Esophagus mucosa (tissue), 1 donor: ENCODE measurements at places on chromosomes 13 and 19.

DNA sequence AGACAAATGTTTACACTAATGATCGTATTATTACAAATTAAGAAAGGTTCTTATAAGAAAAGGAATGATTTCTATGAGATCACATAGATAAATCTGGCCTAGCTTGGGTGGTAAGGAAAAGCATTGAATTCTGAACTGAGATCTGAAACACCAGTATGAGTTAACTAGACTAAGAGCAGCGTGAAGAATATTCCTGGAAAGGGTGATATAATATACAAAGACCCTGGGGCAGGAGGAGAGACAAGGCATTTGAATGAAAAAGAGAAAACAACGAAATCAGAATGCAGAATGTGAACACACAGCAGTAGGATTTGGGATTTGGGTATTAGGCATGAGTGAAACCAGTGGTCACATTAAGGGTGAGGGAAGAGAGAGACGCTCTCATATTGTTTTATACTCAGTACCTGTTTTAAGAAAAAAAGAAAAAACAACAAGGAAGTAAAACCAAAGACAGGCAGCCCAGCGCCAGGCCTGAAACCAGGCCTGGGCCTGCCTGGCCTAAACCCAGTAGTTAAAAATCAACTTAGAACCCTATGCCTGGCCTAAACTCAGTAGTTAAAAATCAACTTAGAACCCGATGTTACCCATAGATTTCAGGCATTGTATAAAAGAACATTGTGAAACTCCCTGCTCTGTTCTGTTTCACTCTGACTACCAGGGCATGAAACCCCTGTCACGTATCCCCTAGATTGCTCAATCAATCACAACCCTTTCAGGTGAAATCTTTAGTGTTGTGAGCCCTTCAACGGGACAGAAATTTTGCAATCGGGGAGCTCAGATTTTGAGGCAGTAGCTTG lies 287.1 kb downstream of the ITGBL1 start:
- ATAC-seq: no peak

DNA sequence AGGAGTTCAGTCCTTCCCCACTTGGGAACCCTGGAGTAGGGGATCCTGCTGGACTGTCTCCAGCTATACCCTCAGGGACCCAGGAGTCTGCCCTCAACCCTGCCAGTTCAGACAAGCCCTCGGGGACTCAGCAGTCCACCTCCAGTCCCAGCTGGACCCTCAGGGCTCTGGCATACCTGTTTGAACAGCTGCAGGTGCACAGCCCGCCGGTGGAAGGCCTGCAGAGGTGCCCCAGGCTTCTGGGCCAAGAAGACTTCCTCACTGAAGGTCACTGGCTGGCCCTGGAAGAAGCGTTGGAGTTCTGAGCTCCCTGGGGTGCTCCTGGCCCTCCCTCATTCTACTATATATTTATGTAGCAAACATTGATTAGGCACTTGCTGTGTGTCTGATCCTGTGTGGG lies 8.6 kb downstream of the CRB3 start:
- ATAC-seq: no peak

- ATAC-seq: no peak
Measured at GRCh38 chr13:109361562-109362289, 424.7 kb downstream of the IRS2 start.

DNA sequence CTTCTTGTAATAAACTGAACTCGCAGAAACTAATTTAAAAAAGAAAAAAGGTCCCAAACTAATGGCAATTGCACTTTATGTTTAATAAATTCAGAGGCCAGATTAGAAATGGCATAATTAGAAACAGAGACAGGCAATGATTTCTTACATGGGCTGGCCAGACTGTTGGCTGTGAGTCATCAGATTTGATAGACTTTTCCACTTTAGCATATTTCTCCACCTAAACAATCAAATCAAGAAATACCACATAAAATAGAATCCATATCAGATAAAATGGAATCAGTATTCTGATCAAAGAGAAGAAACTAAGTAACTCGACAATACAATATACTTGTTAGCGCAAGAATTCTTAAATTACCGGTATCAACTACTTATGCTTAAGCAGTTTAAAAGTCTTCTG lies 29.0 kb downstream of the EXOSC8 start:
- no peak for ATAC-seq

GRCh38 chr13:112053744-112054615 lies 13.0 kb upstream of the SOX1 start:
- no peak for ATAC-seq

- ATAC-seq: no peak
Measured at GRCh38 chr13:21625366-21625765, 21.4 kb upstream of the MICU2 start.

DNA sequence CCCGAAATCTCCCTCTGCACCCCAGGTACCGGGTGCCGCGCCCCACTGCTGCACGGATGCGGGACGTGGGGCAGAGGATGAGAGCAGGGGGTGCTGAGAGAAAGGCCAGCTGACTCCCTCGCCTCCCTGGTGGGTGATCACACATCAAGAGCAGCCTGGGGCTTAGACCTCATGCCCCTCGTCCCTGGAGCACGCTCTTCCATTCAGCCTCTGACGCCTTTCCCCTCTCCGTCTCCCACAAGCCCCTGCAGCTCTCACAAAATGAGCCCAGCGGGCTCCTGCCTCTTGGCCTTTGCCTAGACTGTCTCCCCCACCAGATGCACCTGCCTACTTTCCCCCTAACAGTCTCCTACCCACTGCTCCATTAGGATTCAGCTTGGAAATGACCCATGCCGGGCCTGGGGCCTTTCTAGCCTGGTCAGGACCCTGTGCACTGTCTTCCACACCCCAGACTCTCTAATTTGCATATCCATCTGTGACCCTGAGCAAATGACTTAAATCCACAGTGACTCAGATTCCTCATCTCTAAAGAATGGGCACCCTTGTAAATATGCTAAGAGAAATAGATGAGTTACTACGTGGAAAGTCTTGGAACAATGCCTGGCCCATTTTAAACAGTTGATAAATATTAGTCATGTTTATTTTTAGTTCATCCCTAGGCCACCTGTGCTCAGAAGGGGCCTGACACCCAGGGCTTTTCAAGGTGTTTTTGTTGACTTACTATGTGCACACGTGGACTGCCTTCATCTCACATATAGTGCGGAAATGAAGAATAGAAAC lies 582 bp upstream of the PTPRH start:
- peak; percentile 79 for ATAC-seq

DNA sequence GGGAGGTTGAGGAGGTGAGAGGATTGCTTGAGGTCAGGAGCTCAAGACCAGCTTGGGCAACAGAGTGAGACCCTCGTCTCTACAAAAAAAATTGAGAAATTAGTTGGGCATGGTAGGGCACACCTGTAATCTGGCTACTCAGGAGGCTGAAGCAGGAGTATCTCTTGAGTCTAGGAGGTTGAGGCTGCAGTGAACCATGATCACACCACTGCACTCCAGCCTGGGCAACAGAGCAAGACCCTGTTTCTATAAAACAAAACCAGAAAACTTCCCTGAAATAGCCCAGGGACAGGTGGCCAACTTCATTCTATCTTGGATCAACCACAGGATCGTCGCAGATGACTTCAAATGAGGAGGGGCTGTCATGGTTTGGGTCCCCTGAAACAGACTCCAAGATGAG lies 28.7 kb downstream of the COLGALT1 start:
- no peak for ATAC-seq

DNA sequence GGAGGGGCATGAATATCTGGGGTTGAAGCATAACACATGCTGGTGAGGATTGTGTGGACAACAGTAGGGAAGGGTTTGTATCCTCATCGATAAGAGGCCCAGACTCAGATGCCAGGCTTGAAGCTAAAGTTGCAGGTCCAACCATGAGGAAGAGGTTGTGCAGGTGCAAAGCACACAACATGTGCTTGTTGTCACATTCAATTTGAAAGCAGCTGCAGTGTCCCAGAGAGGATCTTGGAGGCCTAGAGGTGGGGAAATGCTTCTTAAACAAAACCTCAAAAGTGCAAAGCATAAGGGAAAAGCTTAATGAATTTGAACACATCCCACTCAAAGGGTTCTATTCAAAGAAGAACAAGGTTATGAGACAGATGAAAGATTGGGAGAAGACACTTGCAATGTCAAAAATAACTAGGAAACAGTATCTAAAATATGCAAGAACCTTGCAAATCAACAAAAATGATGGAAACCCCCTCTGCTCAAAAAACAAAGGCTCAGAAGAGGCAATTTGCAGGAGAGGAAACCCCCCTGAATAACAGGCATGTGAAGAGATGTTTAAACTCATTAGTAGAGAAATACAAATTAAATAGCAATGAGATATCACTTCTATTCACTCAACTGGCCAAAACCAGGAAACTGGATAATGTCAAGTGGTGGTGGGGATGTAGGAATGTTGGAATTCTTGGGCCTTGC lies 187.1 kb downstream of the KATNAL1 start:
- no peak for ATAC-seq

DNA sequence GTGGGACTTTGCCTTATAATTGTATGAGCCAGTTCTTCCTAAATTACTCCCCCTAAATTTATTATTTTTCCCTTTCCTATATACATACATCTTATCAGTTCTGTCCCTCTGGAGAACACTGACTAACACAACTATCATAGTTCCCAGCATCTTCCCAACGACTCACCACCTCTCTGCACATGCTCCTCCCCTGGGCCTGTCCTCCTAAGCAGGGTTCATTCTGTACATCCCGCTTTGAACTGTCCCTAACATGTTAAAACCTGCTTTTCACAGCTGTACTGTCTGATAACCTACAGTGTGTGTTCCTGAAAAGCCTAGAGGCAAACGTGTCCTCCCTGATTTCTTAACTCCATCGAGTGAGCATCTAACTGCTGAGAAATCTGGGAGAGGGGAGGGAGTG lies 141.7 kb downstream of the EFNB2 start:
- ATAC-seq: peak; percentile 76

GRCh38 chr19:5672708-5673459 lies 7.4 kb downstream of the MICOS13 start:
- no peak for ATAC-seq

DNA sequence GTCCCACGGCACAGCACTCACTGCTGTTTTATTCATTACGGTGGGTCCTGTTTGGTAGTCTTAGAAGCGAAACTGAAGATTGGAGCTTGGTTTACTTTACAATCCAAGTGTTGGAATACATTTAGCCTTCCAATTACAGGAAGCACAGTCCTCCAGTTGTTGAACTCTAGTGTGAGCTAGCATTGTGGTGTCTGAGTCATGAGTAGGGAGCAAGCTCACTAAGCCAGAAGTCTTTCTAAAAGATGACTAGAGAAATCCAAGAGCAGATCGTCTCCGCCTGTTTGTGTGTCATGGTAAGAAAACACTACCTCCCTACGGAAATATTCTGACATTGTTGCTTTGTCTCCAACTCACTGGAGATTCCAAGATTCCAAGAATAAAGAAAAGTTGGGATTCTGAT lies 10.1 kb upstream of the SHISA2 start:
- peak; percentile 63 for ATAC-seq

- no peak for ATAC-seq
Measured at GRCh38 chr19:53076984-53077383, 26.2 kb downstream of the ZNF160 start.

DNA sequence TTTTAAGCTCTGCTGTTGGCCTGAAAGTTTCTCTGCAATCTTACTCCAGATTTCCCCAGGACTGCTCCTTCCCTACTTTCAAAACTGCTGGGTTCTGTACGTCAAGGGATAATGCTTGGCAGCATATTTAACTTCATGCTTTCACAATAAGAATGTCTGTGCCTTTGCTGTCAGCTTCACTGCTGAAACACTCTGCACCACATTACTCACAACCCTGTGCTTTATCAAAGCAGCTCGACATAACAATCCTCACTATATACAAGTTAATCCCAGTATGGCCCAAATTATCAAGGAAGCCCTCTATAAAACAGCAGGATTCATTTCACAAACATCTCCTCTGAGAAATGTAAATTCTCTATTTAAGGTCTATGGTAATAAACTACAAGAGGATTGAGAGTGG lies 17.5 kb downstream of the LATS2 start:
- ATAC-seq: no peak

GRCh38 chr13:48221686-48222187 lies 11.3 kb upstream of the ITM2B start:
- ATAC-seq: no peak

GRCh38 chr19:56114051-56114777 lies 6.9 kb downstream of the ZNF787 start:
- ATAC-seq: no peak

DNA sequence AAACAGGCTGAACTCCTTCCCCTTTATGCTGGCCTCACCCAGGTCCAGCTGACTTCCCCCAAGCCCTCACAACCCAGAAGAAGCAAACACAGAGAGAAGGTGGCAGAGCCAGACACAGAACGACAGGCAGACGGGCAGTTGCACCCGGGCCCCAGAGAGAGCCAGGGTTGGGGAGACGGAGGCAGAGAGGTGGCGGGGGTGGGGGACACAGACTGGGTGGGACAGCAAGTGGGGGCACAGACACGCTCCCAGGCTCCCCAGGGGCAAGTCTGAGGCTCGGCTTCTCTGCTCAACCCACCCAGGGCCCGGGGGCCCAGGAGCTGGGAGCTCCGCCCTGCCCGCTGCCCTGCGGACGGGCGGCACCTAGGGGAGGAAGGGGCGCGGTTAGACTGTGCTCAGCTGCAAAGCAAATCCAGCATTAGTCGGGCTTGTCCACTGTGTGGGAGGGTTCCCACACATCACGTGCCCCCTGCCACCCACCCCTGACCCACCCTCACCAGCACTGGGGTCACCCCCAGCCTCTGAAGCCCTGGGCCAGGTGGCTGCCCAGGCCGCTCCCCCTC lies 31.3 kb upstream of the ASF1B start:
- ATAC-seq: peak; percentile 9

- peak; percentile 39 for ATAC-seq
Measured at GRCh38 chr13:27203854-27204253, 32.2 kb upstream of the USP12 start.

DNA sequence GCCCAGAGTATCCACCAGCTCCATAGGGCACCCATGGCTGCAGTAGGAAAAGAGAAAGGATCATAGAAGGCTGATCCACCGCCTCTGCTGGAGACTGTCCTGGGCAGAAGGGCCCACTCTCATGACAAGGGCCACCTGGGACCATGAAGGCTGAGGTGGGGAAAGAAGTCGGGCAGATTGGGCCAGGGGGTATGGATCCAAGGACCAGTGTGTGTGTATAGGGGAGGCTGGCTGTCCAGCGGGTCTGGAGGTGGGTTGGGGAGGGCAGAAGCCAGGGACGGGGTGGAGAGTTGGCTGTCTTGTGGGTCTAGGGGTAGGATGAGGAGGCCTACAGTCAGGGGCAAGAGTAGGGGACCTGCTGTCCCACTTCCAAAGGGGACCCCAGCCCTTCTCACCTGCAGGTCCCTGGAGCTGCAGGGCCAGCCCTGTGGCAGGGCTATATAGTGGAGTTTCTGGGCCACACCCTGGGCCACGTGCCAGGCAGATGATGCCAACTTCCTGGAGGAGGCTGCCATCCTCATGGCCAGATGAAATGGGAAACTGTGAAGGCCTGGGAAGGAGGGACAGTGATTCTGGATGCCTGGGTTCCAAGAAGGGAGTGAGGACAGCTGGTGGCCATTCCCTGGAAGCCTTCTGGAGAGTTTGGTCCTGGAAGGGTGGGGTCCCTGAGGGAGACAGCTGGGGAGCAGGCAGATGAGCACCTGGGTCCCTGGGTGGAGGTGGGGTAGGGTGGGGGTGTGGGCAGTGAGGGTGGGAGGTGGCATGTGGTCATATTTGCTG lies at the start of gene FCGBP:
TSS of gene FCGBP (minus strand) at position 51 of the 780 bp plus-strand sequence.
- ATAC-seq: peak; percentile 47
